Occipital lobe (tissue), 3 donors: ENCODE measurements at places on chromosomes 4 and X. TPM values are rescaled to one million over a fixed set of nuclear protein-coding genes. Genes with fewer than 3 reads are reported as not detected.

The BMPR1B gene
- total RNA-seq: 23.6 TPM

GRCh38 chrX:19121466-19121865 lies 802 bp downstream of the ADGRG2 start:
- DNase-seq: no peak

DNA sequence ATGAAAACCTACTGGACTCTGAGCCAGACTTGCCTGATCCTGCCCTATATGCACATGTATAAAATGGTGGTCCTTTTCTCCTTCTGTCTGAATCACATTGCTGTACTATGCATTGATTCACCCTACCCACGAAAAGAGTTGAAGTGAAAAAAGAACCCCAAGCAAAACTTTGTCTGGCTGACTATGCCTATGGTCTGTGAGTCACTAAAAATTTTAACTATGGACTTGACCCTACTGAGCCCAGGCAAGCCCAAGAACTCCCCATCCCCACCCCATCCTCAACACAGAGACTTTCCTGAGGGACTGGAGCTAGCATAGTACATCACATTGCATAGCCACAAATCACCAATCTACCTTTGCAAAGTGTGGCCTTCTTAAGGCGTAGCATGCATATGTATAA lies 116.6 kb upstream of the TENM3 start:
- no peak for DNase-seq

DNA sequence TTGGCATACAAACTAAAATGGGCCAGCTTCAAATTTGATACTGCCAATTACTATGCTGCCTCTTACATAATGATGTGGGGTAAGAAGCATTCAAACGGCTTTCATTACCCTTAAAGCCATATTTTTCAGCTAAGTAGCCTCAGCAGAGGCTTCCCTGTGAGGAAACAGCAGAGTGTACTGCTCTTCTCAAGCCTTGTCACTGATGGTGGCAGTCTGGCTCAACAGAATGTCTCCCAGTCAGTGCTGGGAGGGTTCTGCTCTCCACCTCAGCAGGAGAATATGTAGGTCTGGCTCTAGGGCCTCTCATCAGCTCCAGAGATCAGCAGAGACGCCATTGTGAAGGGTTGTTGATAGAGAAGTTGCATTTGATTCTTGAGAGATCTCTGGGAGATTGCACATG lies 44.6 kb upstream of the MBNL3 start:
- no peak for DNase-seq

DNA sequence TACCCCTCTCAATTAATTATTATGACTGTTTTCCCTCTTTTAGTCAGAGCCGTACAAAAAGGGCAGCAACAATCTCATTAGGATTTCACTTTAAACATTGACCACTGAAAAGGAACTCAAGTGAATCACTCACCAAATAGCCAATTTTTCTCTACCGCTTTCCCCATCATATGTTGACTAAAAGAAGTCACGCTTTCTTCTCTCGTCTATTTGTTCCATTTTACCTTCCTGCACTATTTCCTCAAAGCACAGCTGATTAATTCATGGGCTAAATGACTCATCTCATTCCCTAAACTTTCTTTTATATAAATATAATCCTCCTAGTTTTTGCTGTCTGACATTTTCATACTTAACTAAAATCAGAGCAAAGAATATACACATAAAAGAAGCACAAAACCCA lies 8.2 kb downstream of the MID1 start:
- no peak for DNase-seq

DNA sequence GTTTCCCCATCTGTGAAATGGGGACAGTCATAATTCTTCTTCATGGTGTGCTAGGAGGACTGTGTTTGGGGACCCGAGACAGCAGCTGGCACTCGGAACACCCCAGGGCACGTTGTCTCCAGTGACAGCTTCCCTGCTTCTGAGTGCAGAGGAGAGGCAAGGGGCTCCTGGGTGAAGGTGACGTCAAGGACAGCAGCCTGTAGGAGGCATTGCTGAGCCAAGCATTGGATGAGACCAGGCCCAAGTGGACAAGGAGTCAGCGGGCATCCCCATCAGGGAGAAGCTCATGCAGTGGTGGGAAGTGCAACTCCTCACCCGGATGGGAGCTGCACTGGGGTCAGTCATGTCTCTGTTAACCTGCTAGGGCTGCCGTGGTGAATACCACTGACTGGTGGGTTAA lies 46.1 kb downstream of the EVC start:
- DNase-seq: no peak

The ATP2B3 gene
- total RNA-seq: 7.2 TPM

GRCh38 chr4:6878451-6879059 lies 31.1 kb upstream of the TBC1D14 start:
- no peak for DNase-seq

The SYN1 gene
- total RNA-seq: 17.5 TPM

The TEX11 gene
- total RNA-seq: not detected

DNA sequence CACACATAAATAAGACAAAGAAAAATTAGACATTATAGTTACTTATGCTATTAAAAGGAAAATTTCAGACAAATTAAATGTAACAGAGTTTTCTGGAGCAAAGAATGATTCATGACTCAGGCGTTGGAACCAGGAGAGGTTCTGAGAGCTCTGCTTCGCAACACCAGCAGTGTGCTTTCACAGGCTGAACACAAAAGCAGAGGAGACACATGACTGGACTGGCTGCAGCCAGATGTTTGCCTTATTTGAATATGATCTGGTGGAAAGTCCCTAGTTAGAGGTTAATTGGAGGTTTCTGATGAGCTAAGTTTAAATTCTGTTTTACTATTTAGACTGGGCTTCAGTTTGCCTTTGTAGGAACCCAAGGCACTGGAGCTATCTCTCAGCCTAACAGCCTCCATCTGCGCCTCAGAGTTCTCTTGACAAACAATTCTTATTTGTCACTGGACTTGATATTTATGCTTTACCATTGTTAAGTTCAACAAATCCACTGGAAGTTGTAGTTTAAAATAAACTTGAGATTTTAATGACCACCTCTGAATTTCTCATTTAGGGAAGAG lies 16.2 kb downstream of the BOD1L1 start:
- DNase-seq: peak; percentile 5

GRCh38 chrX:56797574-56798338 lies 68.7 kb downstream of the NBDY start:
- no peak for DNase-seq

The AFM gene
- not detected for total RNA-seq

DNA sequence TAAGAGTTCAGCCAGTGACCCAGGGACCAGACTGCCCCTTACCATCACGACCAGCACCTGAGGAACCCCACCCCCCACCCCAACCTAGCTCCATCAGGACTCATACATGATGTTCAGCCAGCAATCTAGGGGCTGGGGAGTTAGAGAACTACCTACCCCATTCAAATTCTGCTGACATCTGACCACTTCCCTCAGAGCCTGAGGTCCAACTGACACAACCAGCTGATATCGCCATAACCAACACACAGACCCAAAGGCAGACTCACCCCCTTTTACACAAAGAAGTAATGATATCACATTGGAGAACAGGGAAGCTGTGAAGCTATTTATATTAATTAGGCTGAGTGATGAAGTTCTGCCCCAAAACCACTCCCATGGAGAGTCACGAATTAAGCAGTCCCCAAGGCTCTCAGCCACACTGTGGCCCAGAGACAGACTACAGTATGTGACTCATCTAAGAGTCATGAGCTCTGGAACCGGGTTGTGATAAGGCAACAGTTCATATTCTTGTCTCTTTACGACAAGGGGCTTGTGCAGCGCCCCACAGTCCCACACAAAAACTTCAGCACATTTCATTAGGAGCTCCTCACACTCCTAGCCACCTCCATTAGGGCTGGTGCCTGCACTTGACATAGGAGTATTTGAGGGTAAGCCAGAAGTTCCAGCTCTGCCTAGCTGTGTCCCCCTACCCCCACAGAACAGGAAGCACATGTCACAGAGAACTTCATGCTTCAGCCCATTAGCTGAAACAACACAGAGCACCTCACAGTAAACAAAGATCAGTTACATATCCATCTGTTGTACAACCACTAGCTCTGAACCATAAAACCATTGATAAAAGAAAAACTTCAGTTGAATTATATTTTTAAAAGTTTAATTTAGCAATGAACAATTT lies 184.7 kb upstream of the ZCCHC13 start:
- no peak for DNase-seq
